ENCODE measurements at places on chromosomes 2 and 18. TPM values are rescaled to one million over a fixed set of nuclear protein-coding genes. Genes with fewer than 3 reads are reported as not detected.
A peak's percentile ranks its signal among the peaks of the same experiment; 100 is the strongest.

GRCh38 chr2:119716284-119716672 lies 37.3 kb downstream of the TMEM177 start:
- DNase-seq = no peak

DNA sequence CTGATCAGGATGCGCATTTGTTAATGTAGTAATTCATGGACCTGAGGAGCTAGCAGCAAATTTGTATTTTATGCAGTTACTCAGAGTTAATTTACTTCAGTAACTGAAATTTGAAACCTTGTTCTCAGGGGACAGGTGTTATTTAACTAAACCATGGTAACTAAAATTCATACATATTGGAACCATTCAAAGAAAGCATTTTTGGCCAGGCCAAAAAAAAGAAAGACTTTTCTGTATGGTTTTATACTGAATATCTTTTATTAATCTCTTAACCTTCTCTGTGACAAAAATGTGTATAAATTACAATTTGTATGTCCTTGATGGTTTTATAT lies 4.4 kb upstream of the KLHL23 start:
- no peak for DNase-seq

- DNase-seq = no peak
Observed at GRCh38 chr18:35816003-35816402, 156.5 kb upstream of the RMP24 start.

The ZBTB7C gene
- 0.06 TPM for total RNA-seq

The SPR gene
- 44.1 TPM for total RNA-seq

DNA sequence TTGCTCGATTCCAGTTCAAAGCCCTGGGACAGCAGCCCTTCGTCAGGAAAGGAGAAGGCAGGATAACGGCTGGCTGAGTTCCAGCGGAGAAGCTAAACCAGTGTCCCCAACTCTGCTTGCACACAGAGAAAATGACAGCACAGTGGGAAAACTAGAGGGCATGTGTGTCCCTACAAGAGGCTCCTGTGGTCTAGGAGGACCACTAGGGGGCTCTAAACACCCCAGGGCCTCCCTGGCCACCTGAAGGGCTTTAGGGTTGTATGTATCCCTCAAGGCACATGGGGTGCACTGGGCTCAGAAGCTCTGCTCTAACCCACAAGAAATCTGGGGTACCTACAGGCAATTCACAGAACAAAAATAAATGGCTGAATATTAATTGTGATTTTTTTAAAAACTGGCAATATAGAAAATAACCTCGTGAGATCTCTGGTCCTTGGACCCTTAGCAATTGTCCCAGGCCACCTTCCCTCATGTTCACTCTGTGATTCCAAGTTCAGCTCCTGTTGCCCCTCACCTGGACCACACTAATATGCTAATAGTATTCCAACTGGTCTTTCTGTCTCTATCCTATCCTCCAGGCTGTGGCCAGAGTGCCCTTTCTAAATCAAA lies 17.5 kb downstream of the STAT1 start:
- DNase-seq = no peak

DNA sequence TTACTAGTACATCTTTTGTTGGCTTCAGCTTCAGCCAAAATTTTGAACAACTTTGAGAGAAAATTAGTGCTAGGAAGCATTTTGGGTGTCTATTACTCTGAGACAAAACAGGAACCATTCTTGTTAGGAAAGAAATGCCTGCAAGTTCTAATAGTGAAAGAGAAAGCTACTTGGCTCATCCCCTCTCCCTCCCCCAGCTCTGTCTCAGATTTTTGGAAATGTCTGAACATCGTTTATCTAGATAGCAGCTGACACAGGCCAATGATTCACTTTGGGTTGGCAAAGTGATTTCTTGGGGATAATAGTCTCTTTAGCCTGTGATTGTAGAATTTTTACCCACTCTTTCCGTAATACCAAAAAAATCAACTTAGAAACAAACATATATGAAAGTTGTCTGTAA lies 42.3 kb upstream of the PTPRM start:
- no peak for DNase-seq

The SP9 gene
- total RNA-seq = not detected

DNA sequence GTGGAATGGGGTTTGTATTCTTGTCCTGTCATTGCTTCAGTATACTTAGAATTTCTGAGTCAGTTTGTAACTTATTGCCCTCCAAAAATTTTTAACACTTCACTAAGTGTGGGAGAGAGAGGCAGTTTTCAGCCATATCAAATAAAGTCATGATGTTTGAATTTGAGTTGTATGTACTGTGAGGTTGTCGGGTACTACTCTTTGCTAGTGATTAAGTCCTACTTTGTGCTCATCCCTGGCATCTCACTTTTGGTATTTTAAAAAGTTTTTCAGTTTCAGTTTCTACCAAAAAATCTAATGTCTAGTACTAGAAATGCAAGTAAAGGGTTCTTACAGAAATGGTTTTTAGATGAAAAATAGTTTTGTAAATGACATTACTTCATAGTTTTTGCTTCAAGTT lies 40.7 kb downstream of the EIF5B start:
- no peak for DNase-seq

- DNase-seq = no peak
Observed at GRCh38 chr2:46230677-46231425, 66.4 kb upstream of the EPAS1 start.

The CHRND gene
- total RNA-seq = not detected

DNA sequence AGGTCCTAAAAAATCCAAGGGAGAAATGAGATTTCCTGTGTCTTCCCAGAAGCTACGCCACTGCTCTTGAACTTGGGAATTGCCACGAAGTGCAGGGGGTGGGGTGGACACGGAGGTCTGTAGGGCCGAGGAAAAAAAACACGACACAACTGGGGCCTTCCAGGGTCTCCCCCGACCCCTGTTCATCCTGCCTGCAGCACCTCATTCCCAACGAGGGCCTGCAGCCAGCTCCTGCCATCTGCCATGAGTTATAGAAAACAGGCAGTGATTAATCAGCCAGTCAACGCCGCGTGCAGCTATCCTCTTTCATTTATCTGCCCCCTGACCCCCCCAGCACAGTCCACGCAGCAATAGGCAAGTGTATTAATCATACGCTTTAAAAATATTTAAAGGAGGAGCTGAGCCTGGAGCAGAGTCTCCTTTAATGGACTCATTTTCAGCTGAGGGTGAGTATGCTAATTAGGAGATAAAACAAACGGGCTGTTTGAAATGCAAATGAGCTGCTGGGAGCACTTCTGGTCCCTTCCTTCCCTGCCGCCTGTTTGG lies 209.9 kb downstream of the TFCP2L1 start:
- peak; percentile 57 for DNase-seq

The DPP4 gene
- 3.8 TPM for total RNA-seq

DNA sequence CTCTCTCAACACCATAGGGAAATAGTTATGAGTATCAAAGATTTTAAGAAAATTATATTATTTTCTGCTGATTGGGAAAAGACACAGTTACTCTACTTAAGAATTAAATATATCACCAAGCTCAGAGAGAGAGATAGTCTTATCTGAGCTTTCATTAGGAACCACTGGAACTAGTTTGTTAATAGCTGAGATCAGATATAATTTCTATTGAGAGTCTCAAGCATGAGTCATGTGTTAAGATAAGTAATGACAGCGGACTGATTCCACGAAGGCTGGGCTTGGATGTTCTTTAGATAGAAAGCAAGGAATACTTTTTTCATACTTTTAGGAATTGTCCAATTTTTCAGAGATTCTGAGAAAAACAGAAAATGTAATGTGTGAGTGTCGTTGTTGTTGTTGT lies 44.4 kb upstream of the RBM44 start:
- DNase-seq = no peak

DNA sequence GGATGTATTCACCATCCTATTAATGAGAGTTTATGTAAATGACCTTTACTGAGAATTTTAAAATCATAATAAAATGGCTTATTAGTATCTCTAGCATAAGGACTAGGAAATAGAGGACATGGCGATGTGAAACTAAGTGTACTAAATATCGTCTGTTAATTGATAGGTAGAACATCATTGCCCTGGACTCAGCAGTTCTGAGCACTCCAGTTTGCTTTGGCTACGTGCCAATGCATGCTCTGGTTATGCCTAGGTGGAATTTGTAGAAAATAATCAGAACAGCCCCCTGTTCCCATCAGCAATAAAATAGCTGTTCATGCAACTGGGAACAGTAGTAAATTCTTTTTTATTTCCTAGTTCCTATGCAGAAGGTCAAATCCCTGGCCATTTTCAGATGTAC lies 247.8 kb downstream of the DOK6 start:
- DNase-seq = no peak

The RTP5 gene
- total RNA-seq = not detected

GRCh38 chr2:69007603-69008002 lies 5.4 kb upstream of the ANTXR1 start:
- DNase-seq = no peak

The KHK gene
- 3.1 TPM for total RNA-seq

The PLA2R1 gene
- total RNA-seq = 14.5 TPM

The CNRIP1 gene
- total RNA-seq = 50.6 TPM

The CIB4 gene
- total RNA-seq = not detected

The CDKL4 gene
- total RNA-seq = not detected

DNA sequence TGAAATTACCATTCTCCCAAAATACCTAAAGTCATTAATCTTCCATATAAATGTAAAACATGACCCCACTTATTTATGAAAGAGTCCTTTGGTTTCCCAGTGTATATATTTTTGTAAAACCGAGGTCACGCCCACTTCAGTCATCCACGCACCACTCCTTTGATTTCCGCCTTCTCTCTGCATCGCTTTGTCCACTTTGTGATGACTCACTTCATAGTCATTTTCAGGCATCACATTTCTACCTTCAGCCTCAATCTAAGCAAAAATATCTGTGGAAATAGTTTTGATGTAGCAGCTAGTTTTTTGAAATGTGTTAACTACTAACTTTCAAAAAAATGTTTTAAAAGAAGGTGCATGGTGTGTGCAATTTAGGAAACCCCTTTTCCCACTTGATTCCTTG lies 793.5 kb upstream of the SOX11 start:
- DNase-seq = no peak

GRCh38 chr2:65275141-65275915 lies 47.7 kb downstream of the ACTR2 start:
- DNase-seq = no peak

DNA sequence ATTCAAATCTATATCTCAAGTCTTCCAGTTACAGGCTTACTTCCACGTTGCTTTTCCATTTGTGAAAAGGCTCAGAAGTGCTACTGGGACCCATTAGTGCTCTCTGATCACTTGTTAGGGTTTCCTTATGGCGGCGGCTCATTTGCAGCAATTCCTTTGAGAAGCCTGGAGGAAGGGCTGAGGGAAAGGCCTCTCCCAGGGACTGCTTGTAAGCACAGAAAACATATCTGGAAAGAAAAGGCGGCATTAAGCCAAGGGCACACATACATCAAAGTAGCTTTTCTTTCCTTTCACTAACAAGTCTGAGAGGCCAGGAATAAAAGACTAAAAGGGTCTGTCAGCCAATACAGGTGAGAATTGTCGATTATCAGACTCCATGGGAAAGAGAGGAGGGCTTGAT lies 39.4 kb upstream of the ITGB6 start:
- no peak for DNase-seq

DNA sequence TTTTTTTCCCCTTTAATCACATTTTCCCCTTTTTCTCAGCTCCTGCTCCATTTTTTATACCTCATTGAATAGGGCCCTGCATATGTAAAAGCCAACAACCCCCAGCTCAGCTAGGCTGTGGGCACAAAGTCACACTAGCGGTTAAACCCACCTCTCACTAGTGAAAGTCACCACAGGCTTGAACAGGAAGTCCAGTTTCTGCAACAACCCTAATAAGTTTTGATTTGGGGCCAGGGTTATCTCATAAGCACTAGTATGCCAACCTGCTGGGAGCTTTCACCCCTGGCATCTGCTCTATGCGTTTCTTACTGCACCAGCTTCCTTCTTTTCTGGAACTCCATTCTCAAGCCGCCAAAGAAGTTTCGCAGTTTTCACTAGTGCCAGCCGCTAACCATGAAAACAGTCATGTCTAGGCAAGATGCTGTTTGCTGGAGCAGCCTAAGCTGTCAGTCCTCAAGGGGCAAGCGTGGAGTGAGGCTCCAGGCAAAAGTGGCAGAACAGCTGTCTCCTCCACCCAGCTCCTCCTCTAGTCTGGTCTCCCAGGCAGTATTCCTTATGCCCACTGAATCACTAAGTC lies 197.0 kb upstream of the MEIS1 start:
- DNase-seq = no peak

The DAPL1 gene
- total RNA-seq = not detected

DNA sequence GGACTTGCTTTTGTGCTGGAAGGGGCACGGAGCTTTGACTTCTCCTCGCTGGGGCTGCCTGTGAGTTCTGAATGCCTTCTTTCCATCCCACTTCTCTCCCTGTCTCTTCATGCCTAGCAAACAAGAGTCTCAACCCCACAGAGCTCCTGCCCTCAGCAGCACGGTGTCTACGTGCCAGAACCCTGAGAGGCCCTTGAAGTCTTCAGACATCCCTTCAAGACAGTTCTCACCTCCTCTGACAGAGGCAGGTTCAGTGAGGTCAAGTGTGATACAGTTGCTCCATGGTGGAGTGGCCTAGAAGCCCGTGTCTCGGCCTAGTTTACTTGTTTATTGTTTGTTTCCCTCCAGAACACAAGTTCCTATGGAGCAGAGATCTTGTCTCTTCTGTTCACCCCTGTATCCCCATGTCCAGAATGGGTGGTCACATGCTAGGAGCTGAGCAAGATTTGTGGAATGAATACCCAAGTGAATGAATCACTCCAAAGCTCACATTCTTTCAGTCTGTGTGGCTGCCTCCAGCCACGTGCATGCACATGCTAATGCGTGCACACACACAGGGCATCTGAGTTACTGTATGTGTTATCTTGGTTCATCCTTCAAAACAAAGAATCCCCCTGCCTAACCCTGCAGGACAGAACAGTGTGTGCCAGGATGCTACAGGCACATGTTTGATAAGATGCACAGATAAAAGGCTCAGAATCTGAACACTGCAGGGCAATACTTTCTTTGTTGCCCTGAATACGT lies 391.6 kb downstream of the NBAS start:
- peak; percentile 57 for DNase-seq

- DNase-seq = no peak
Observed at GRCh38 chr2:88254437-88255091, 84.4 kb downstream of the THNSL2 start.

The ALPP gene
- total RNA-seq = not detected

The C1QL2 gene
- not detected for total RNA-seq

GRCh38 chr2:26555246-26556133 lies 77.6 kb upstream of the OTOF start:
- DNase-seq = no peak

The SPTBN1 gene
- 680 TPM for total RNA-seq

DNA sequence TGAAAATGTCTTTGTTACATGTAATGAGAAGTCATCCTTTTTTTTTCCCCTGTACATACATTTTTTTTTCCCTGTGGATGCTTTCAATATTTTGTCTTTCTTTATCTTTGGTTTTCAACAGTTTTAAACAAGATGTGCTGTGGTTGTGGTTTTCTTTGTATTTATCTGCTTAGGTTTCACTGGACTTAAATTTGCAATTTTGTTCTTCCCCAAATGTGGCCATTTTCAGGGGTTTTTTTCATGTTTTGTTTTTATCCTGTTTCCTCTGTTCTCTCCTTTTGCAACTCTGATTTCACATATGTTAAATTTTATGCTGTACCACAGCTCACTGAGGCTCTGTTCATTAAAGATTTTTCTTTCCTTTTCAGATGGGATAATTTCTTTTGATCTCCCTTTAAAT lies 41.7 kb downstream of the GALNT1 start:
- DNase-seq = no peak

The FEV gene
- not detected for total RNA-seq

GRCh38 chr2:59032499-59032898 lies 791.4 kb upstream of the FANCL start:
- DNase-seq = no peak

Data from glomerular endothelial cell (primary cell).